Fibroblast of skin of left biceps (primary cell): ENCODE measurements at places on chromosomes 2 and 18.

DNA sequence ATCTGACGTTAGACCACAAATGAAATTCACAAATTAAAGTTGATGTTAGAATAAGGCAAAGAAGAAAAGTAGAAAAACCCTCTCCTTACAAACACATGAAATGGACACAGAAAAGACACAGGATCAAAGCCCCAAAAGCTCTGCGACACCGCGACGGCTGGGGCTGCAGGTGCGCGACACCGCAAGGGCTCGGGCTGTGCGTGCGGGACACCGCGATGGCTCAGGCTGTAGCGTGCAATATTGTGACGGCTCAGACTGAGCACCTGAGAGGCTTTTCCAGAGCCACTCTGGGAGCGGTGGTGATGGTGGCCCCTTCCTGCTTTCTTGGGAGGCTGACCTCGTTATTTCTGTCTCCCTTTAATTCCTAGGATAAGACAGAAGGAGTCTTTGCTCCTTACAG, 256.9 kb downstream of the TWIST2 start:
- DNase-seq = no peak

DNA sequence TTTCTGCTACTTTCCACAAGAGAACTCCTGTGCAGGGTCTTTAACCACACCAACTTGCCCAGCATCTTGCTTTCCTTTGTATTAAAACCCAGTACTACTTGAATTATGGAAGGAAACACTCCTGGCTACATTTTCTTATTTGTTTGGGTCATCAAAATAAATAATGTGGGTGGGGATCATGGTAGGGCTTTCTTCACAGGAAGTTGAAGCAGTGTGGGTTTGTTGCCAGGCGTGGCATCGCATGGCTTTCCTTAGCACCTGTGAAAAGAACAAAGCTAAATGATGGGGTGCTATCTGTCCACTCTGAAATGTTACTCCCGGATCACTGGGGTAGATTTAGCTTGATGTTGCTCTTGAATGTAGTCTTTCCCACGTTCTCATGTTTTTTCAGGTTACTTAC, 18.7 kb downstream of the ARHGAP25 start:
- DNase-seq = no peak

GRCh38 chr2:56450047-56450446, 266.3 kb downstream of the CCDC85A start:
- no peak for DNase-seq

DNA sequence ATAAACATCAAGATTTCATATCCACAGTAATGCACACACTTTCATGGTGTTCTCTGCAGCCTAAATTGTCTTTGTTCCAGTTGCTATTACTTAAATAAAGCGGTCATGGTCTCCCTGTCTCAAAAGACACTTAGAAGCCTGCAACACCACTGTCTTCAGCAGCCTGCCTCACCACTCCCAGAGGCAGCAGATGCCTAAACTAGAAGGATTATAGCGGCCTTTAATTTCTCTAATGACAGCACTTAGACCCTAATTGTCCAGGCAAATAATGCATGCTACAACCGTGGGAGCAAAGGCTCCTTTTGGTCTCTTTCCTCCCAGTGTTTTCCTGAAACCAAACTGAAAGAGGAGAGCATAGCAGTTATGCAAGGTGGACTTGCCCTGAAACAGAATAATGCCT, 248.8 kb upstream of the SLC39A10 start:
- no peak for DNase-seq

- DNase-seq = no peak
These were observed 83.3 kb upstream of the POMC start for GRCh38 chr2:25251422-25252273.

DNA sequence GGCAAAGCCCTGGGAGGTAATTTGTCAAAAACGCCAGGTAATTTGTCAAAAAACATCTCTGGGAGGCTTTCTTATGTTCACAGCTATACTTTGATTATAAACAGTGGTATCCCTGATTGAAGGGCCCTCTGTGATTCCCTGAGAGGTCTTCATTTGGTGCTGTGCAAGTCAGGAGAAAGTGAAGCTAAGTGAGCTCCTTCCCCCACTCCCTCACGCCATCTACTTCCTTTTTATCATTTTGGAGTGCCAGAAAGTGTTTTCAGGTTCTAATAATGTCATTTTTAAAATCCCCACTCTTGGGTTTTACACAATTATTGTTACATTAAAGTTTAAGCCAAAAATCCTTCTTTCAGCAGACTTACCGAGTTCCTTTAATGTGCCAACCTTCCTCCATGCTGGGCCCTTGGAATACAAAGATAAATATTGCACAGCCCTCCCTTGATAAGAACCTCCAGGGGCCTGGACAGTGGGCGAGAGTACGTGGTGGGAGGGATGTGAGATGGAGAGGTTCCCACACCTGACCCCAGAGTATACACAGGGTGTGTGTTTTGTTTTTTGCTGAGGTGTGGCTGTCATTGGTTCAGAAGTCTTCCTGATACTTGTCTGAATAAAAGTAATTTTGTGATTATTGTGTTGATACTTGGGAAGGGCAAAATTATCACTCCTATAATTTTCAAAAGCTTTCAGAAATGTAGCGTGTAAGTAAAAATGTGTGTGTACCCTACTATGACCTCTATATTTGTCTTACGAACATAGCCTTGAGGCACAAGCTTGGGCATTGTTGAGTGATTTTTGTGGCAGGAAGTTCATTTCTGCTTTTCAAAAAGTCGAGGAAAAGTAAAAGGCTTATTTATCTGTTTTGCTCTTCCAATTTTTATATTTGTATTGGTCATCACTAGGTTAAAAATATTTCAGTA, 8.2 kb downstream of the MAPRE2 start:
- DNase-seq = no peak

GRCh38 chr2:240450532-240451107, 15.2 kb downstream of the GPC1 start:
- no peak for DNase-seq

- DNase-seq = peak; percentile 9
These were observed 24.0 kb downstream of the CFAP210 start for GRCh38 chr2:169670215-169670651.
